Muscle of arm (tissue), 14 donors: ENCODE measurements at places on chromosomes 12 and 14. TPM values are rescaled to one million over a fixed set of nuclear protein-coding genes. Genes with fewer than 3 reads are reported as not detected.

DNA sequence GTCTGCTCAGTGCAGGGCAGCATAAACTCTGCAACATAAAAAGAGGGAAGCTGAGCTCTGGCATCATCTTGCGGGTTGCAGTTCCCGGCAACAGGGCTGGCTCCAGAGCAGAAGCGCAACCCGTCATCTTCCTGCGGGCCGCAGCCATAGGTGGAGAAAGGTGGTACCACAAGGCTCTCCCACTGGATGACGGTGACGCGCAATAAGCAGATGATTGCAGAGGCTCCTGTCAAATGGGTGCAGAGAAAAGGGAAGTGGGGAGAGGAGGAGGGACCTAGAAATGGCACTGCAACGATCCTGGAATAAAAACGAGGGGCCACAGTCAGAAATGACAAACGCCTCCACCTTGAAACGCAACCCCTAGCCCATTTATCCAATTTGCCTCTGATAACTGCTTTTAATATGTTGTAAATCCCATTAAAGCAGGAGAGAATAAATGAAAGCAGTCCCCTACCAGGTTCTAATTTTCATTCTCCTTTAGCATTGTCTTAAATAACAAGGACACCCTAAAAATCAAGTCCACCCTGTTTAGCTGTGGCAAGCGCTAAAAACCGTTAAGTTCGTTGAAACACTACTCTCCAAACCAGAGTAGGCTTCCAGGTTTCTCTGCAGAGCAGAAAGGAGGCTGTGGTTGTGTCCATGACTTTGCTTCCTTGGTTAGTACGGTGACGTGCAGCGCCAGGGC is 30.9 kb upstream of the TUBA1C start:
- DNase-seq: no peak

MRPL51 gene
- polyA plus RNA-seq: 132 TPM

DNA sequence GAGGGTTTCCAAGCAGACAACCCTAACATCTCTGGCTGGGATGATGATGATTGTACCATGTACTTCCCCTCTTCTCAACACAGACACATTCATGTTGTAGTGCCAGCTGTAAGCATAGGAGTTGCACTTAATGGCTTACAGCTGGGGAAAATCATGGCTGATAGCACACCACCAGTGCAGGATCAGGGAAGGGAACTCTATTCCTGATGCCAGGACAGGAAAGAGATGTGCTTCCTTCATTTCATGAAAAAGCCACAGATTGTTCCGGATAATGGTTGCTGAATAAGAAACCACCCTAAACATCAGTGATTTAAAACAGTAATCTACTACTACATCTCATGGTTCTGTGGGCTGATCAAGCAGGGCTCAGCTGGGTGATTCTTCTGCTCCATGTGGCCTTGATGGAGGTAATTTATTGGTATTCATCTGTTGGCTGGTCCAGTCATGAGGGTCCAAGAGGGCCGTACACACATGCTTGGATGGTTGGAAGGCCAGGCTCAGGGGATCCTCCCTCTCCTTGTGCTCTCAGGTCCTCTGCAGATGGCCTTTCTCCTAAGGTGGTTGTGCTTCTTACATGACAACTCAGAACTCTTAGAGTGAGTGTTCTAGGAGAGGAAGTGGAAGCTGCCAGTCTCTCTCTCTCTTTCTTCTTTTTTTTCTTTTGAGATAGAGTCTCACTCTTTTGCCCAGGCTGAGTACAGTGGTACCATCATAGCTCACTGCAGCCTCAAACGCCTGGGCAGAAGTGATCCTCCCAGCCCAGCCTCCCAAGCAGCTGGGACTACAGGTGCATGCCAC is 16.5 kb downstream of the TRAF3 start:
- no peak for DNase-seq

GRCh38 chr14:70664698-70665447 is 23.2 kb downstream of the TTC9 start:
- no peak for DNase-seq

- no peak for DNase-seq
These were observed 15.4 kb downstream of the GSC start for GRCh38 chr14:94754391-94754942.

DNA sequence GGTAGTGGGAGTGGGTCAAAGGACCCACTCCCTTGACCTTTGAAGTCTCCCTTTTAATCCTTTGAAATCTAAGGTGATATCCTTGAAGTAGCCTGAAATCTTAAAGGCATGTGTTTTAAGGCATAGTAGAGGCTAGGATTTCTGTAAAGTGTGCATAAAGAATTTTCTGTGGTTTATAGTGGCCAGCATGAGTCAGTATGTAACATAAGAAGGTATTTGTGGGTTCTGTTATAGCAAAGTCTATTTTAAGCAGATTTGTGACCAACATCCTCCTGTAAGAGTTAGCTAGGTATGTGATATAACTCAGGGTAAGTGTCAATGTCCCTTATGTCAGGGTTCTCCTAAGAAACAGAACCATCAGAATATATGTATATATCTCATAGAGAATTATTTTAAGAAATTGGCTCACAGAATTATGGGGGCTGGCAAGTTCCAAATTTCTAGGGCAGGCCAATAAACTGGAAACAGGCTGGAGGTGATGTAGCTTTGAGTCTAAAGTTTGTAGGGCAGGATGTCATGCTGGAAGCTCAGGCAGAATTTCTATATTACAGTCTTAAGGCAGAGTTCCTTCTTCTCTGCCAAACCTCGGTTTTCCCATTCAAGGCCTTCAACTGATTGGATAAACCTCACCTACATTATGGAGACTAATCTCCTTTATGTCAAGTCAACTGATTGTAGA is 18.7 kb upstream of the EPYC start:
- DNase-seq: no peak

GRCh38 chr12:3097186-3097804 is 20.1 kb downstream of the TSPAN9 start:
- no peak for DNase-seq

GRCh38 chr12:8562310-8562709 is 21.6 kb upstream of the CLEC4E start:
- no peak for DNase-seq

DNA sequence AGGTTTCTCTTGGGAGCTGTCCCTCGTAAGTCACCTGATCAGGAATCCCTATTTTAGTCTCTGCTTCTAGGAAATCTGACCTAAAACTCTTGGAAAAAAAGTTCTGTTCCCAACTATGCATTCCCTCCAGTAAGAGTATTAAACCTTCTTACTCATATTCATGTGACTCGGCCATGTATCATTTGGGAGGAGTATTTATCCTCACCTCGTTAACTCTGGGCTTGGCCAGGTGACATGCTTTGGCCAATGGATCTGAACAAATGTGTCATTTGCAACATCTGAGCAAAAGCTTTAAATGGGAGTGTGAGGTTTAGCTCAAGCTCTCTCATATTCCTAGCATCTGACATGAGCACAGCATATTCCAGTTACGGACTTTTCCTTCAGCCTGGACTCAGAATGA is 226.8 kb downstream of the NUAK1 start:
- no peak for DNase-seq

LRRIQ1 gene
- polyA plus RNA-seq: 1.2 TPM

TEX22 gene
- polyA plus RNA-seq: 1.2 TPM

RASSF9 gene
- 3.0 TPM for polyA plus RNA-seq

TAS2R20 gene
- polyA plus RNA-seq: 2.5 TPM

GALNT8 gene
- polyA plus RNA-seq: 5.5 TPM

RAB21 gene
- 40.8 TPM for polyA plus RNA-seq

- DNase-seq: no peak
These were observed 12.8 kb upstream of the ZDHHC22 start for GRCh38 chr14:77154421-77154820.

DNA sequence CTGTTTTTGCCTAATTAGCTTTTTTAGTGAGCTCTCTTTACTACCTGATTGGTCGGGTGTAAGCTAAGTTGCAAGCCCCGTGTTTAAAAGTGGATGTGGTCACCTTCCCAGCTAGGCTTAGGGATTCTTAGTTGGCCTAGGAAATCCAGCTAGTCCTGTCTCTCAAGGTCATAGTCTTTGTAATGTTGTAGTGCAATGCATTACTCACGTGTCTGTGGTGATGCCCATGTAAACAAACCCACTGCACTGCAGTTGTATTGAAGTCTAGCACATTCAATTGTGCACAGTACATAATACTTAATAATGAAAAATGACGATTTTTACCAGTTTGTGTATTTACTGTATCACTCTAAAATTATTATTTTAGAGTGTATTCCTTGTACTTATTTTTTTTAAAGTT is 335.5 kb downstream of the NUAK1 start:
- DNase-seq: no peak
